ENCODE measurements at places on chromosomes 1 and 21.

- DNase-seq = no peak
These were observed 17.1 kb downstream of the KIF21B start for GRCh38 chr1:201006450-201006849.

GRCh38 chr1:203796236-203796605 lies 798 bp downstream of the ZBED6 start:
- DNase-seq = no peak

GRCh38 chr1:26791626-26792025 lies 3.9 kb downstream of the PIGV start:
- no peak for DNase-seq

DNA sequence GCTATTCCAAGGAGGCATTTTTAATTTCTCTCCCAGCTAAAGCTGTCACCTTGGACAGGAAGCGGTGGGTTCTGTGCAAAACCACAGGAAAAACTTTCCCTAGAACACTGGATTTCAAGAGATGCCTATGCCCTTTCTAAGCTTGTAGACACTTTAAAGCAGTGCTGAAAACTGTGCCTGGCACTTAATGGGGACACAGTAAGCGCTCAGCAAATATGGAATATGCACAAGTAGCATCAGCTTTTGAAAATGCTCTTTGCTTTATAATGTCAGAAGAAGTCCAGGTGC lies 50.9 kb upstream of the TARBP1 start:
- no peak for DNase-seq

DNA sequence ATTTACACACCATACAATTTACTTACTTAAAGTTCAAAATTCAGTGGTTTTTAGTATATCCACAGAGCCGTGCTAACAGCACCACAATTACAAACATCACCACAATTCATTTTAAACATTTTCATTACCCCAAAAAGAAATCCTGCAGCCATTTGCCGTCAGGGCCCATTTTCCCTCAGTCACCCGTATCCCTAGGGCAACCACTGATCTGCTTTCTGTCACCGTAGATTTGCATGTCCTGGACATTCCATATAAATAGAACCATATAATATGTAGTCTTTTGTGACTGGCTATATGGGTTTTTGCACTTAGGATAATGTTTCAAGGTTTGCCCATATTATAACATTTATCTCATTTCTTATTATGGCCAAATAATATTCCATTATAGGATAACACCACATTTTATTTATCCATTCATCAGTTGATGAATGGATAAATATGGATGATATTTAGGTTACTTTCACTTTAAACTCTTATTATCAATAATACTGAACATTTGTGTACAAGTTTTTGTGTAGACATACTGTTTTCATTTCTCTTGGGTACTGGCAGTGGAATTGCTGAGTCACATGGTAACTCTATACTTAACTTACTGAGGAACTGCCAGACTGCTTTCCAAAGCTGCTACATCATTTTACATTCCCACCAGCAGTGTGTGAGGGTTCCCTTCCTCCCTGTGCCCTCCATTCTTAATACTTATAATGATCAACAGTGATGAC lies 68.9 kb downstream of the ST3GAL3 start:
- no peak for DNase-seq

DNA sequence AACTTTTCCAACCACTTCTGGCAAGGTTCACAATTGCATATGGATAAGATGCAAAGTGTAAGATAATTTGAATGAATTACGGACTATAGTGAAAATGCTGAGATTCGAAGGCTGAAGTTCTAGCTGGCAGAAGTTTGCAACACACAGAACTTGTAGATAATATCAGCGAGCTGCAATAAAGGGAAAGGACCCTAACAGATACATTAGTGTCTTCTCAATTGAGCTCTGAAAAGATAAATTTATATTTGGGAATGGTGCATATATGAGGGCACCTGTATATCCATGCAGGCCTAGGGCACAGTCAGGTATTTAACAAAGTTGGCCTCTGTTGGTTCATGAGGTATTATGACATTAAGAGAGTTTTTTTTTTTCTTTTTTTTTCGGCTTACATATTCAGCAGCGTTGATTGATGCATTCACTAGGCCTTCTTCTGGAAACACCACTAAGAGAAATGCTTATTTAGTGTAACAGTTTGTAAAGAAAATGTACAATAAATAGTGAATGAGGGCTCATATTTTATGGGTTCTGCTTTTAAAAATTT lies 2.2 kb downstream of the NFIA start:
- DNase-seq = no peak

DNA sequence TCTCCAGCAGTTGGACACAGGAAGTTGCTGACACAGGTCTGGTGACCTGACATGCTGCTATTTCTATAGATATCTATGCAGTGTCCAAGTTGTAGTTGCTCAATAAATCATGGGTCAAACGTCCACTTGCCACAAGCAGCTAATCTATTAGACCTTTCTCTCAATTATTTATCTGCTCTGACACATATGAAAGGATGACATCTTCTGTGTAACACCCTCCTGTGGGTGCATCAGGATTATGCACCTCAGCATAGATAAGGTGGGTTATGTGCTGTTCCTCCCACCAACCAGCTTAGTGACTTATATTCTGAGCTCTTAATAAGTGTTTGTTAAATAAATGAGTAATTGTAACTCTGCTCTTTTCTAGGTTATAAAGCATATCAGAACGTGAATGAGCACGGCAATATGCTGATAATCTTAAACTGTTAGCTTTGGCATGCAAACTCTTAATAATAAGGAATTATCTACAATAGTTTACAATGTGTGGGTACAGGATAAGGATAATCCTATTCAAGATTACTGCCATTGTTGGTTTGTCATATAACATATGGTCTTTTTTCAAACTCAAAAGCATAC lies 90.7 kb upstream of the GCLM start:
- DNase-seq = no peak

- DNase-seq = no peak
These were observed 783 bp downstream of the CD1B start for GRCh38 chr1:158330391-158331105.
